Activated T-helper 17 cell treated with anti-CD3 and anti-CD28 coated beads, Interleukin-2, amount 50 U/mL, for 72 hours (primary cell): ENCODE measurements at places on chromosomes 2 and 18.

GRCh38 chr2:168780669-168781071 lies 21.8 kb upstream of the NOSTRIN start:
- ATAC-seq: no peak

DNA sequence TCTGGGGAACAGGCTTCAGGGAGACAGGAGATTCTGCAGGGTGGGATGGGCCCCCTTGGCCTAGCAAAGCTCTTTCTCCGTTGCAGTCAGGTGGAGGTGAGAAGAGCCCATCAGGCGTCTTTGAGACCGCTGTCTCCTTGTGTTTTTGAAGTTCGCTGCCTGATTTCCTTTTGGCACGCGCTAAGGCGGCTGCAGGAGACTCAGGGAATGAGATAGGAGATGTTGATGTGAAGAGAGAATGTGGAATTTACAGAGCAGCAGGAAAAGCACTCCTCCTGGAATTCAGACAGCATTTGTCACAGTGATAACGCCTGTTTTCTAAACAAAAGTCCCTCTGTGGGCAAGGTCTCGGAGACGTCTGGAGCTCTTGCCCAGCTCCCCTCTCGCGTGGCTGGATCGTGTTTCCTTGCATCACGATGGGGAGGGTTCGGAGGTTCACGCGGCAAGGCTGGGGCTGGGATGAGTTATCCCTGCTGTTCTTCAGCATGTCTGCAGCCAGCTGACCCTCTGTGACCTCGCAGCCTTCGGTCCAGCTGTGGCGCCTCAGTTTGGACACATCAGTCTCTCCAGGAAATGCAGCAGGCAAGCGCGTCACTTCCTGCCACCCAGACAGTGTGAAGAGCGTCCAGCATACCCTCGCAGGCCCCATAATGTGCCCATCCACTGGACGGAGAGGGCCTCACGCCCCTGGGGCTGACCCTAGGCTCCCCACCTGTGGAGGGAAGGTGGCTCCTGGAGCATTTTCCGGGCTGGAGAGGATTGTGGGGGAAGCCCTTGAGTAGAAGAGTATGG lies 30.2 kb downstream of the GLI2 start:
- ATAC-seq: no peak

- peak; percentile 93 for ATAC-seq
These were observed 40.5 kb upstream of the EFHD1 start for GRCh38 chr2:232592772-232593395.

DNA sequence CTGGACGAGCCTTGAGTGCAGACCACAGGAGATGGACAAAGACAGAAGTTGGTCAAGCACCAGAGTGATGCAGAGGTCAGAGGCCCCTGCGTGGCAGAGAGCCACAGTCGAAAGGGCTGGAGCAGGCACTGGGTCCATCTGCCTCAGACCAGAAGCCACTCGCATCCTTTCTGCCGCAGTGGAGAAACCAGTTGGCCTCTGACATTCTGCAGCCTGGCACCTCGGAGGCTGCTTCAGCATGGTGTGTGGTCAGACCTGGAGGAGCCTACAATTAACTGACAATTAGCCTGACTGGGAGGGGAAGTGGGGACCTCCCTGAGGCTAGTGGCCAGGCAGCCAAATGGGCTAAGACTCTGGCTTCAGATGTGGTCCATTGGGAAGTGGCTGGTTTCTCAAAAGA lies 111.1 kb downstream of the SGPP2 start:
- no peak for ATAC-seq

GRCh38 chr2:88950010-88950409 lies 258.5 kb downstream of the RPIA start:
- no peak for ATAC-seq

GRCh38 chr2:28695245-28695647 lies 56.4 kb upstream of the PPP1CB start:
- ATAC-seq: no peak
